ENCODE measurements at places on chromosomes 7 and 10.
A peak's percentile ranks its signal among the peaks of the same experiment; 100 is the strongest.

- no peak for DNase-seq
These were observed 492.4 kb downstream of the IPMK start for GRCh38 chr10:57775250-57775649.

DNA sequence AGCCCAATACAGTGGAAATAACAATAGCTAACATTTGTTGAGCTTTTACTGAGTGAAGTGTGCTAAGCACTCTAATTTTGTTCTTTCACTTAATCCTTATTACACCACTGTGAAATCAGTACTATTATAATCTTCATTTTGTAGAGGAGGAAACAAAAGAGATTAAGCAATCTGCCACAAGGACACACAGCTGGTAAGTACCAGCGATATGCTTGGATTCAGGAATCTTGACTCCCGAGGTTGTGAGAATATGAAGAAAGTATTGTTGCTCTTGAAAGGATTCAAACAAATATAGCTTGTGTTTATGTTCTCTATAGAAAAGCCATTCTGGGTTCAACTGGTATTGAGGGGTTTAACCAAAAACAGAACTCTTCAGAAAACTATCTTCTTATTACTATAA is 93.7 kb upstream of the HECTD2 start:
- no peak for DNase-seq

- no peak for DNase-seq
These were observed 100.2 kb downstream of the GPR85 start for GRCh38 chr7:112986256-112987031.

DNA sequence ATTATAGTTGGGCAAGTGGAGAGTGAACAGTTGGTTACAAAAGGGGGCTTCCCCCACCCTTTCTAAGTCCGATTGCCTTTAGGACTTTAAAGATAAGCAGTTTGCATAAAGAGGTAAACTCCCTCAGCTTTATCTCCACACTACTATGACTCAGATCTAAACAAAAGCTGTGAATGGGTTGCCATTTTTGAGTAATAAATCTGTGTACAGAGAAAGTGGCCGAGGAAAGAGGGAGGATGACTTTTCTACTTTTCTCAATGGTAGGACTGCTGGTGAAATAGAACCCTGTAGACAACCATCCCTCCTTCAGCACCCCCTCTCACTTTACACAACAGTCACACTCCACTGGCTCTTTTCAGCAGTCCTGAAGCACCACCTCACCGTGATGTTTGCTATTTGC is 71.2 kb downstream of the DNMBP start:
- DNase-seq, result no peak

- no peak for DNase-seq
These were observed 5.5 kb downstream of the CUEDC2 start for GRCh38 chr10:102426803-102427287.

DNA sequence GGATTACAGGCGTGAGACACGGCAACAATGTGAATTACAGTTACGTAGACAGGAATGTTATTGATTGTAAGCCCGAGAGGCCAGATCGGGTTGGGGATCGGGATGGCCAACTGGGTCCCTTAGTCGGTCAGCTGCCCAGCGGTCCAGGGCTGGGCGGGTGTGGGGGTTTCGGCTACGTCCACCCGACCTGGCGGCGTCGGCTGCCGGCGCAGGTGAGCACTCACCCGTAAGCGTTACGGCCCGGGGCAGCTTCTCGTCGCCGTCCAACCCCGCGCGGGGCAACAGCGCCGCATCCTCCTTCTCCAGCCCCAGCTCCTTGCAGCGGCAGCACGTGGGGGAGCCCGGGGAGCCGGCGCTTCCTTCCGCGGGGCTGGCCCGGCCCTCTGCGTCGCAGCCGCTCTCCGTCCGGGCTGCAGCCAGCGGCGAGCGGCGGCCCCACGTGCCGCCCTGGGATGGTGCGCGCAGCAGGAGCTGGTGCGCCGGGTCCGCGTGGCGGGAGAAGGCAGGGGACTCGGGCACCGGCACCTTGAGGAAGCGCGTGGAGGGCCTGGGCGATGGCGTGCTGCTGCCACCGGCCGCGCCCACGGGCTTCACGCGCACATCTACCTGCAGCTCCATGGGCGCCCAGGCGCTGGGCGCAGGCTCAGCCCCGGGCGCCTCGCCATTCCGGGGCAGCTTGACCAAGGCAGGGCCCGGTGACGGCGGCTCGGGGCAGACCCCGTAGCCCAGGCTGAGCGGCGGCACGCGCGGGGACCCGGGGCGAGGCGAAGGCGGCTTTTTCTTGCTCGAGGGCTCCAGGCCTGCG is 609 bp downstream of the KLRG2 start:
- no peak for DNase-seq

GRCh38 chr7:152674860-152675758 is 832 bp downstream of the XRCC2 start:
- DNase-seq, result no peak

DNA sequence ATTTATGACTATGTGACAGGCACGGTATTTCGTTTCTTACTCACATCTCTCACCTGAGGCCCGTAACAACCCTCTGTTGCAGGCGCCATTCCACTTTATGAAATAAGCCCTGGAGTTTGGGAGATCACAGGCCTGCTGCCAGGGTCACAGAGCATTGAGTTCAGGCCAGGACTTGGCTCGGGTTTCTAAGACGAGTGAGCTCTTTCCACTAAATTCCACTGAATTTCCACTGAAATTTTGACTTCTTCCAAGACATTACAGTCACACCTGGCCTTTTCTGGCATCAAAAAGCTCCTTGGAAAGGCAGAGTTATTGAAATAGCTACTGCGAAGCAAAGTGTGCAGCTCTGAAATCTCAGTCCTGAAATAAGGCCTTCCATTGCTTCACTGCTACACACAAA is 282.8 kb upstream of the MGMT start:
- DNase-seq, result no peak

DNA sequence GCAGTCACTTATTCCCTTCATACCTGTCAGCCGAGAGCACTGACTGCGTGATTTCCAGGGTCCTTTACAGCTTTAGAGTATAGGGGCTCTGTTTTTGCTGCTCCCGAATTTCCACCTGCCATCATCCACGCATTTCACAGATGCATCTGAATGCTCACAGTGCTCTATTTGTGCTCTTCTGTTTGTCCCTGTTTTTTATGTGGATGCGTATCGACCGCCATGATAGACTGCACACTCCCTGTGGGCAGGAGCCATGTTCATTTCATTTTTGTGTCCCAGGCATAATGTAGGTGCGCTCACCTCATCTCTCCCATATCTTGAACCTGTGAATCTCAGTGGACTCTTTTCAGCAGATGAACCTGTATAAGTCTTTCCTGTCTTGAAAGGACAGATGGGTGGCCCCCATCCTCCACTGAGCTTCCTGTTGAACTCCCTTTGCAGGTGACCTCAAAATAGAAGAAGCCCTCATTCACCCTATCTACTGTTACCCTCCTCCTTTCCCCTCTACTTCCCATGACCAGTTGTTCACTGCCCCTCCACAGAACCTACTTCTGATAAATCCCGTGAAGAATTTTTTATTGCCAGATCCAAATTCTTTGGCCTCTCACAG is 228.4 kb downstream of the CELF2 start:
- no peak for DNase-seq

- DNase-seq, result no peak
These were observed 34.8 kb upstream of the ZMIZ2 start for GRCh38 chr7:44713680-44714335.

- DNase-seq, result no peak
These were observed 15.9 kb downstream of the TOMM7 start for GRCh38 chr7:22806752-22807151.

DNA sequence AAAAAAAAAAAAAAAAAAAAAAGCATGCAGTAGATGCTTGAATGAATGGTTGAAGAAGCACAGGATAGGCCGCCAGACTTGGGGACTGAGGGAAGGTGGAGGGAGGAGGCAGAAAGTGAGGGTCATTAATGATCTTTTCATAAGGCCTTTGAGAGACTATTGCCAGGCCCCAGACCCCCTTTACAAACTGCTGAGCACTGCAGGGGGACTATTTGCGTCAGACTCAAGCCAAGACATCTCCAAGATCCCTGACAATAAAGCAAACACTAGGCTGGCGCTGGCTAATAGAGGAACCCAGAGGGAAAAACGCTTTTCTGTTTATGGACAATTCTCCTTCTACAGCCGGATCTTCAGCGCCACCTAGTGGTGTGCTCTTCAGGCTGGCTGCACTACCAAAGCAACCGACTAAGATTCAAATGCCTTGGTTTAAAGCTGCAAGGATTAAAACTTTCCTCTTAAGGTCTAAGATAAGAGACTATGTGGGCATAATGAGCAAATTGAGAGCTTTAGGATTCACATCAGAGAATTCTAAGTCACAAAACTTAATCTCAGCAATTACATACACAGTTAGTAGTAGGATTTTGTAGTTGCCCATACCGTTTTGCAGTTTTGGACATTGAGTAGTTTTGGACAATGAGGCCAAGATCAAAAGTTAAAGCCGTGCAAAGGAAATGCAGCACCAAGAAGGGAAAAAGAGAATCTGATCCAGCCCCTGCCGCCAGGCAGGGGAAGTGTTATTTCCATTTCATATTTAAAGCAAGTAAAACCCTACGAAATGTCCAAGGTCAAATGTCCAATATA is 17.9 kb upstream of the AGK start:
- peak; percentile 15 for DNase-seq

DNA sequence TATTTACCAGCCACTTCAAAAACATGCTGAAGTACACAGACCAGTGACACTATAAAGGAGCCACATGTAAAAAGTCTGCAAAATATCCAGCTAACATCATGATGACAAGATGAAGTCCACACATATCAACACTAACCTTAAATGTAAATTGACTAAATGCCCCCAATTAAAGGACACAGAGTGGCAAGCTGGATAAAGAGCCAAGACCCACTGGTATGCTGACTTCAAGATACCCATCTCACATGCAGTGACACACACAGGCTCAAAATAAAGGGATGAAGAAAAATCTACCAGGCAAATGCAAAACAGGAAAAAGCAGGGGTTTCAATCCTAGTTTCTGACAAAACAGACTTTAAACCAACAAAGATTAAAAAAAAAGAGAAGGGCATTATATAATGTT is 12.9 kb upstream of the C10orf88 start:
- no peak for DNase-seq

DNA sequence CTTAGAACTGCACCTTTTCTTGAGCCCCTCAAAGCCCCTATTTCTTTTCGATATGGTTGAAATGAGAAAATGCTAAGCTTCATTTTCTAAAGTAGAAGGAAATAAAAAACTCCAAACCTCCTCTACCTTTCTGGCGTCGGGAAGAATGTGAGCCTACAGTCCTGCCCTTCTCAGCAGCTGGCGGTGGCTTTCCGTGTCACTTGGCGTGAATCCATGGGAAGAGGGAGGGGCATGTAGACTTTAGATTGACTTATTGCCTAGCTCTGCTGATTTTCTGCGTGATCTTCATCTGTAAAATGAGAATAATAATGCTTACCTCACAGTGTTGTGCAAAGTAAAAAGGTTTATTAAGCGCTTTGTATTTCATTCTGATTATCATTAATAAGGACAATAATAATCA is 35.0 kb downstream of the PRR15 start:
- no peak for DNase-seq

GRCh38 chr10:103619424-103620351 is 126.2 kb downstream of the NEURL1 start:
- DNase-seq, result no peak

DNA sequence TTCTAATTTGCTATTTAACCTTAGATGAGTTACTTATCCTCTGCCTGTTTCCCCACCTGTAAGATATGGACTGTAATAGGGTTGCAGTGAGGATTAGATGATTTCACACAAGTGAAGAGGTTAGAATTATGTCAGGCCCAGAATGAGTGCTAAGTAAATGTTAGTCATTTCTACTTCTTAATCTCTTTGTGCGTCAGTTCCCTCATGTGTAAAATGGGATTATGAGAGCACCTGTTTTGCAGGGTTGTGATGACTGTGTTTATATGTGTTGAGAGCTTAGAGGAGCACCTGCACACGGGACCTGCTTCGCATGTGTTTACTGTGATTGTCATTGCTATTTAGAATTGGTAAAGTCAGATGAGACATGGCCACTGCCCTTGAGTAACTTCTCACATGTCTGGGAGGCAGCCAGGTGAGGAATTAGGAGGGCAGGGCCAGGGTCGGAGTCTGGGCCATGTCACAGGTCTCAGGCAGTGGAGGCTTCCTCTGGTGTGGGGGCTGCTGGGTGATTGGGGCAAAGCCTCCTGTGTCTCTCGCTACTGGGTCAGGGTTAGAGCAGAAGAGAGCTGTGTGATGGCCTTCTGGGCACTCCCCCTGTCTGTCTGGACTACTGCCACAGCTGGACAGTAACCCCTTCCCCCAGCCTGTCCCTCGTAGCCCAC is 106.7 kb downstream of the WDFY4 start:
- DNase-seq, result no peak

DNA sequence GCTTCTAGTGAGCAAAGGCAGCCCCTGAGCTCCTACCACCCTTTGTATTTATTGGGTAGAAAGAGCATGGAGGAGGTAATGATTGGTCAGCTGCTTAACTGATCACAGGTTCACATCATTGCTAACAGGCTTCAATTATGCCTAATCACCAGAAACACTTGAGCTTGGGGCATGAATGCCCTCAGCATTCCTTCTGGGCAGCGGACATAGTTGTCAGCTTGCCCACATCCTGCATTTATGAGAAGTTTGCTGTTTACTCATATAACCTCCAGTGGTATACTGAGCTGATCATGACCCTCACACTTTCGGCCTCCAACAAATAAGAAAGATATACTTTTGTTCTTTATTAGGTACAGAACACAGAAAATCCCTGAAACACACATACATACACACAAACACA is 140.3 kb upstream of the ODAD2 start:
- no peak for DNase-seq

- no peak for DNase-seq
These were observed 181.1 kb downstream of the SDHAF3 start for GRCh38 chr7:97298561-97298960.

DNA sequence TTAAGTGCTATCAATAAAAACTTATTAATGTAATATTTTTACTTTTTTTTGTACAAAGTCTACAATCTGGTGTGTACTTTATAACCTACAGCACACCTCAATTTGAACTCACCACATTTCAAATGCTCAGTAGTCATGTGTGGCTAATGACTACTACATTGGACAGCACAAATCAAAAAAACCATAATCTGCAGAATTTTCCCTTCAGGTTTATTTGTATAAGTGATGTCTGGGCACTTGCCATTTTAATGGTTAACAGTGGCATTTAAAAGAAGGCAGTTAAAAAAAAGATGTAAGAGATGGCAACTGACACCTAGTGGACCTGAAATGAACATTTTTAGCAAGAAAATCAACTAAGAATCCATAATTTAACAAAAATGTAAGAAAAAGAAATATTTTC is 124.6 kb upstream of the NRBF2 start:
- no peak for DNase-seq

GRCh38 chr10:119166564-119166963 is 1.1 kb upstream of the SFXN4 start:
- no peak for DNase-seq

- DNase-seq, result no peak
These were observed 22.4 kb upstream of the DRGX start for GRCh38 chr10:49418328-49418727.
